Ecto neural progenitor cell (in vitro differentiated cells): ENCODE measurements at places on chromosomes 4 and X.
A peak's percentile ranks its signal among the peaks of the same experiment; 100 is the strongest.

- DNase-seq = no peak
Observed at GRCh38 chr4:76300012-76300411, 6.5 kb upstream of the STBD1 start.

DNA sequence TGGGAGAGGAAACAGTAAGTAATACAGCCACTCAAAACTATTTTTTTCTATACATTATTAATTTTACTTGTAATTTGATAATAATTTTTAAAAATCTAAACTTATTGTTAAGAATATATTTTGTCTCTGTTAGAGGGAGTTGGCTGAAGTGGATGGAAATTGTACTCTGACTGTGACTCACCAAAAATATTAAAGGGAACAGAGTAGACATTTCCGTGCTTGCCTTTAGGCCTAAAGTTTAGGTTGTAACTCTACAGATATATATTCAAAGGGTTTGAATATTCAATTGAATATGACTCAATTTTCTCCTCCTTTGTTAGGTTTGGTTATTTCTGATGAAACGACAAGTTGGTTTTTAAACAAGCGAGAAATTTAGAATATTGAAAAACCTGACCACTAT is 128.3 kb upstream of the PITX2 start:
- DNase-seq = no peak

- peak; percentile 46 for DNase-seq
Observed at GRCh38 chr4:71231129-71232055, 107.4 kb upstream of the SLC4A4 start.

- DNase-seq = no peak
Observed at GRCh38 chr4:185778307-185778706, 33.7 kb downstream of the SORBS2 start.

DNA sequence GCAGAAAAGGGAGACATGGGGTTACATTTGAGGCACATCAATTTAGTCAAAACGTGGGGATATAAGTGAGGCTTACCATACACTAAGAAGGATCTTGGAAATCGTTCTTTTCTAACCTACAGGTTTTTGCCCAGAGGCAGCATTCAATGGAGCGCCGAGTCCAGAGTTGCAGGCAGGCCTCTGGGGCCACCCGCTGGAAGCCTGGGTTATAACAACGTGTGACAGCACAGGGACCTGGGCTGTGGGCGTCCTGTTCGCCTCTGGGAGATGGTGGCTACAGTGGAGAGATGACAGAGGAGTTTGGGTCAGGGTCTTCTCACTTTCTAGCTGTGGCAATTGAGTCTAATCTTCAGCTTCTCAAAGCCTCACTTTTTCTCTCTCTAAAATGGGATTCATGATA is 53.9 kb downstream of the ENPP6 start:
- DNase-seq = peak; percentile 83

DNA sequence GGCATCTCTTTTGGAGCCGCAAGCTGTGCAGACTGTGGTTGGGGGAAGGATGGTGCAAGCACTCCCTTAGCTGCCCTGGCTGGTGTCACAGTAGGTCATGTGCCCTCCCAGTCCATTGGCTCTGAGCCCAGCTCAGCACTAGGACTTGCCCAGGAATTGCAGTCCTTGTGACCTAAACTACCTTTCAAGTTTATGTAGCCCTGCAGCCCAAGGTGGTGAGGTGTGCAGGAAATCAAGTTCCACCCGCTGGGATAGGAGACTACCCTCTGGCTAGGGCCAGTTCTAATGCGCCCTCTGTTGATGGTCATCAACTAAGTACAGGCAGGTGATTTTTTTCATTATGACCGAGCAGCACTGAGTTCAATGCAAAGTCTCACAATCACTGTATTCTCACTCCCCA is 335.2 kb downstream of the UBE2NL start:
- no peak for DNase-seq

- DNase-seq = no peak
Observed at GRCh38 chr4:90757534-90758060, 630.4 kb downstream of the CCSER1 start.

- DNase-seq = no peak
Observed at GRCh38 chr4:3416270-3416669, 25.5 kb upstream of the HGFAC start.

DNA sequence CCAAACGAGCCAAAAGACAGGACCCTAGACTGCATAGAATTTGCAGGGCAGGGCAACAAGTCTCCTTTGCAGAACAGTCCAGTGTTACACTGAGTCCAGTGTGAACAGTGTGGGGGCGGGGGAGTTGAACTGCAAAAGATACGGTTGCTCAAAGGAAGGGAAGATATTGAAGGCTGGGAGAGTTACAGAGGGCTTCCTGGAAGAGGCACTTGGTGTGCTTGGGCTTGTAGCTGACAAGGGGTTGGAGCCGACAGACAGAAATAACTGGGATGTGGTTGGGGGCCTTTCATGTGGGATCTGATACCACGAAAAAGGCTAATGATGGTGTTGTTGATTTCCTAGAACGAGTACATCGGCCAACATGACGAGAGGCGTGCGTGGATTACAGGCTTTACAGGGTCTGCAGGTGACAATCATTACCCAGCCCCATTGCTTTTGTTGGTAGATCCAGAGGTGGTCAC is 6.1 kb downstream of the XPNPEP2 start:
- DNase-seq = no peak

- DNase-seq = no peak
Observed at GRCh38 chr4:189090174-189090814, 850.4 kb upstream of the FRG1 start.

DNA sequence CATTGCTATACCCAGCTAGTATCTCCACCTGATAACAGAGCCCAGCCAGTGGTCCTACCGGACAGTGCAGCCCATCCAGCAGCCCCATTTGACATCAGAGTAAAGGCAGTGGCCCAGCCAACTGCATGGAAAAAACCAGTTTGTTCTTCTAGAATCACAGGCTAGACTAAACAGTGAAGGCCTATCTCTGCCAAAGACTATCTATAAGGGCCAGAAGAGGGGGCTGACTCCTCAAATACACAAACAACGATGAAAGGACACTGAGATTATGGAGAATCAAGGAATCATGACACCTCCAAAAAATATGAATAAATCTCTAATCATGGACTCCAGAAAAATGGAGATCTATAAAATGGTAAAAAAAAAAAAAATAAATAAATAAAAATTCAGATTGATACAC is 546.4 kb upstream of the HTR2C start:
- DNase-seq = no peak

GRCh38 chrX:35150052-35150451 is 207.5 kb downstream of the FAM47B start:
- no peak for DNase-seq

GRCh38 chr4:39699687-39700409 is 1.9 kb downstream of the UBE2K start:
- no peak for DNase-seq

GRCh38 chrX:123408821-123409737 is 225.0 kb downstream of the GRIA3 start:
- no peak for DNase-seq

- DNase-seq = peak; percentile 71
Observed at GRCh38 chr4:38279650-38280322, 319.6 kb downstream of the PTTG2 start.

GRCh38 chr4:122170775-122171174 is 18.6 kb downstream of the BLTP1 start:
- no peak for DNase-seq

DNA sequence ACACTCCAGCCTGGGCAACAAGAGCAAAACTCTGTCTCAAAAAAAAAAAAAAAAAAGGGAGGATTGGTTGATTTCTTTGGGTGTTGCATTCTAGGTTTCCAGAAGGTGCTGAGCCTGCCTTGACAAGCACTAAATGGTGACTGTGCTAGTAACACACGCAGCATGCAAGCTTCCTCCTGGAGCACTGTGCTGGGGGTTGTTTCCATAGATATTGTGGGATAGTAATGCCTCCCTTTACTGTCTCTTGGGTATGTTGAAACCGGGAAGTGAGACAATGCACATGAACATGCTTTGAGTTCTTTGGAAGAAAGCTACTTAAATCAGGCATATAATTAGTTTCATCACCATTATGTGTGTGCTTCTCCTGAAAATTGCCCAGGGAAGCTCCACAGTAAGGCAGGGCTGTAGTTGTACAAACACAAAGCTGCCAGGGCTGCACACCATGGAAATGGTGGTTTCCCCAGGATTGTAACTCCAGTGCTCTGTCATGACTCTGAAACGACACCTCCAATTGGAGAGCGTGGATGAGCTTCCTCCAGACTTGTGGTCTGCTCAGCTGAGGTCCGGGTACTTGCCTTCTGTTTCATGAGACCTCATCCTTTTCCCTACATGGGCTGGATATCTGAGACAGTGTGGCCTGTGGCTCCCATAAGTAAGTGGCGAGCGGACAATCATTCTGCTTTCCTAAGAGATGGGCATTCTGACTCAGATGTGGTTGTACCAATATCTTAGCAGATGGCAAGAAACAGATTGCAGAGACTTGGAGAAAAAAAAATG is 31.5 kb upstream of the STOX2 start:
- no peak for DNase-seq

DNA sequence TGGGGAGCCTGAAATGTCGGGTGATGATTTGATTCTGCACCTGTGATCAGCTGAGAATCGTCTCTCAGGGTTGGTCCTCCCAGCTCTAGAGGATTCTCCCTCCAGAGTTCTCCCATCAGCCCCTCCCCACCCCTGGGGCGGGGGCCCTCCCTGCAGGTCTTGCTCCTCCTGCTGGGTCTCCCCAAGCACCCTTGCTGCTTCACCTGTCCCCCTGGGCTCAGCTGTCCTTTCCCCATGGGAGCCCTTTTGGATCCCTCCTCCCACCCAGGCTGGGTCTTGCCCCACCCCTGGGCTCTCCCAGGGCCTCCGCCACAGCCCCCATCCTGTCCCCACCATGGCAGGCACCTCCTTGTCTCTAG is 22.2 kb downstream of the PSAPL1 start:
- no peak for DNase-seq

DNA sequence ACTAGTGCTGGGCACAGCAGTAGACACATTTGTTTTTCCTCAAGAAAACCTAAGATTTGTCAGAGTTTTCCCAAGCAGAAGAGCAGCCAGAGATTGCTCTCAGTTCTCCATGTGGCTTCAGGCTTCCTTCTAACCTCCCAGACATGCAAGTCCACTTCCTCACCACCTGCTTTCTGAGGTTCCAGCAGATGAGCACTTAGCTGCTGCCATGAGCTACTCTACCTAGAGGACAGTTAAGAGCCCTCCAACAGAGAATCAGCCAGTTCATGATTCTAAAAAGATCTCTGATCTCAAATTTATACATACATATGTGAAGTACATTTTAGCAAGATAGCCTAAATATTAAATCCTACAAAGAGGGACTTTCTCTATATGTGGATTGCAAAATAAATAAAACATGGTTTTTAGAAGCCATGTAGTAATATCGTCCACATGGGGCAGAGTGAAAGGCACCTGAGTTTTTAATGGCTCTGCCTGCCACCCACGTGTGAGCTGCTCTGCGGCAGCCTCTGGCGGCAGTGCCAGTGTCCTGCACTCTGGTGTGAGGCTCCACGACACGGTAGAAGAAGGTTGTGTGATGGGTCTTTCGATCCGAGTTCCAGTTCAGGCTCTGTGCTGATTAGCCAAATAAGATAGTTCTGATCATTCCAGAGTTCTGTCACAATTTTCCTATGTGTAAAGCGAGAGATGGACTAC is 10.3 kb downstream of the CYP4V2 start:
- no peak for DNase-seq

GRCh38 chr4:125091101-125091500 is 223.7 kb upstream of the FAT4 start:
- DNase-seq = no peak

GRCh38 chrX:155889328-155889727 is 8.2 kb downstream of the VAMP7 start:
- no peak for DNase-seq

DNA sequence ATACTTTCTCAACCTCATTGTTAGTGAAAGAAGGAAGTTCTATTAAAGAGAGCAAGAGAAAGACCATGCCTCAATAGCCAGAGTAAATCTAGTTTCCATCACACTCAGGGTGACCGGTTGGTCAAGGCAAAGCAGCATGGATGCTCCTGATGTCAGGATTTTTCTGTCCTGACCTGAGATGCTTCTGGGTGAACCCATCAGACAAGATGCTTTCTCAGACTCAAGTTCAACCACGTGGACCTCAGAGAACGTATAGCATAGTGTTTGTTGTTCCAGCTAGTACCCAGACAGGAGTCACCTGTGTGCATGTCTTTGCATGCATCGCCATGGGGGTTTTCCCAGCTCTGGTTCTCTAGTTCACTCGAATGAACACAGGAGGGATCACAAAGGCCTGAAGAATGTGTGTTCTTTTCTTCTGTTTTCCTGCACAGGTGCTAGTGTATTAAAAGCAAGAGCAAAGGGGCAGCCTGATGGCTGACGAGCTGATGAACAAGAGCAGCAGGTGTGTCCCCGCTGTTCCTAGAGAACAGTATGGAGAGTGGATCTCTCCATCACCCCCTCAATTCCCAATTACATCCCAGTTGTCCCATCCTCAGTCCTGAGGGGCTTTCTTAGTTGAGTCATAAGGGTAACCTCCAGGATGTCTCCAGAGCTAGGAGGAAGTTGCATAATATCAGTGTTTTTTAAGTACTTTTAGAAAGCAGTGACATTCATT is 110.5 kb upstream of the ENPP6 start:
- no peak for DNase-seq

GRCh38 chr4:88356771-88357170 is 21.9 kb upstream of the HERC6 start:
- no peak for DNase-seq

- no peak for DNase-seq
Observed at GRCh38 chrX:9440116-9440844, 24.6 kb upstream of the TBL1X start.

- DNase-seq = no peak
Observed at GRCh38 chr4:96776920-96777527, 937.1 kb downstream of the PDHA2 start.

- no peak for DNase-seq
Observed at GRCh38 chr4:95061220-95061619, 303.5 kb downstream of the BMPR1B start.
